ENCODE measurements at places on chromosomes 2 and 18.

DNA sequence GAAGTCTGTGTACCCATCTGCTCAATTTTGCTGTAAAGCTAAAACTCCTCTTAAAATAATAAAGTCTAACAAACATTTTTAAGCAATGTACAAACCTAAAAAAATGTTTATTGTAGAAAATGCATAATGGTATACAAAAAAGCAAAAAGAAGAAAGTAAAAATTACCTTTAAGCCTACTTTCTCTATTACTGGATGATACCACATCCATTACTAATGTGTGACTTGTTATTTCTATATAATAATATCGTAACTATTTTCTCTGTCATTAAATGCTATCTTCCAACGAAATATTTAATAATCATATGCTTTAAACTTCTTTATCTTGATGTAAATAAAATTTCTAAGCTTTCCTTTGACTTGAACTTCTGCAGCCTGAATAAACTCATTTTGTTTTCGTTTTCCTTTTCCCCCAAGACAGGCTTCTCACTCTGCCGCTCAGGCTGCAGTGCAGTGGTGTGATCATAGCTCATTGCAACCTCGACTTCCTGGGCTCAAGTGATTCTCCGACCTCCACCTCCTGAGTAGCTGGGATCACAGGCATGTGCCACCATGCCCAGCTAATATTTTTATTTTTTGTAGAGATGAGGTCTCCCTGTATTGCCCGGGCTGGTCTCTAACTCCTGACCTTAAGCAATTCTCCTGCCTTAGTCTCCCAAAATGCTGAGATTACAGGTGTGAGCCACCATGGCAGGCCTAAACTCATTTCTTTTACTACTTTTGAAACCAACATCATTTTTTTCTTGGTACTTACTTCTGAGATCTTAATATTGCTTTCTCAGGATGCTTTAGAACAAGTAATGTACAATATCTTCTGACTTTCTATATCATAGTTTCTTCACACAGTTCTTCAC lies 18.1 kb upstream of the DNAH7 start:
- DNase-seq, result no peak

DNA sequence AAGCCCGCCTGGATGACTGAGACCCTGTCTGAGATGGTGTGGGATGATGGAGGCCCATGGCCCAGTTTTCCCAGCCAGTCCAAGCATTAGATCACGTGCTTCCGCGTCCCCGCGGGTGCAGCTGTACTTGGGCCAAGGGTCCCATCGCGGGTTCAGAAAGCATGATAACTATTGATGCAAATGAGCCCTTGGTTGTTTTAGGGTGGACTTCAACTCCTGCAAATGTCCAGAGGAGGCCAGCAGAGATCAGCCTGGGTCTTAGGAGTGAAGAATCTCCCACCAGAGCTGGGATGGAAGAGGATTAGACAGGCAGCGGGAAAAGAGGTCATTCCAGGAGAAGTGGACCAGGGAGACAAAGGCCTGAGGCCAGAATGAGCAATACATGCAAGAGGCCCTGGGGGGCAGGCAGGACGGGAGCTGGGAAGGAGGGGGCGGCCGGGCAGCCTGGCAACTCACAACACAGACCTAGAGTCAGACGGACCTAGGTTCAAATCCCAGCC lies 89.9 kb upstream of the TMEM247 start:
- DNase-seq, result no peak

DNA sequence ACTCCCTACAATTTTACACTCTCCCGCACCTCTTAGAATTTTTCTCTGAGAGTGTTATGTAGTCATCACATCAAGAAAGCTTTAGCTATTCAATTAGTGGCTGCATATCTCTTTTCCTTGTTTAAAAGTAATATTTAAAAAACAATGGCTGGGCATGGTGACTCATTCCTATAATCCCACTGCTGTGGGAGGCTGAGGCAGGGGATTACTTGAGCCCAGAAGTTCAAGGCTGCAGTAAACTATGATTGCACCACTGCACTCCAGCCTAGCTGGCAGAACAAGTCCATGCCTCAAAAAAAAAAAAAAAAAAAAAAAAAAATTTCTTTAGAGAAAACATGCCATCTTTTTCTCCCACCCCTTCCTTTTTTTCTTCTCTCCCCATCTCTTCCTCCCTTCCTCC lies 44.3 kb downstream of the AQP4 start:
- DNase-seq, result no peak

- no peak for DNase-seq
Measured at GRCh38 chr2:184425083-184425482, 173.2 kb upstream of the ZNF804A start.

DNA sequence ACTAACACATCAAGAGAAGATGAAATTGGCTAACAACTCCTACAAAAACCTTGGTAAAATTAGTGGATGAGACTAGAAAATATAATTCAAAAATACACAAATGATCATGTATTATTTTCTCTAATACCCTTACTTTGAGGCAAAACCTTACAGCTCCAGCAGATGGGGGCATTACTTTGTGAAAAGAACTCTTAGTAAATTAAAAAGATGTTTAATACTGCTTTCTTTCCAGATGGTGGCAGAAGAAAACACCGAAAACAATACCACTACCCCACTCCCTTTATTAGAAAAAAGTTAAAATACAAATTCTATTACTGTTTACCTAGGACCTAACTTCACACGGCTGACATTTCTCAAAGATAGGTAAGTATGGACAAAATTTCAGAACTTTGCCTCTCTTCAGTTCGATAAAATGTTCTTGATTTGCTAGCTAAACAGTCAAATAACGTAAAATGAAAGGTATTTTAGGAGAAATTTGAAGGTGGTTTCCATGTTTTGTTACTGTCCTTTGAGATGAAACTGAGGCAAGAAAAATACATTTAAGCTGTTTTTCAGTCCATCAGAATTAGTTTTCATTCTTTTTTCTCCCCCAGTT lies 30.6 kb downstream of the ORC4 start:
- no peak for DNase-seq

DNA sequence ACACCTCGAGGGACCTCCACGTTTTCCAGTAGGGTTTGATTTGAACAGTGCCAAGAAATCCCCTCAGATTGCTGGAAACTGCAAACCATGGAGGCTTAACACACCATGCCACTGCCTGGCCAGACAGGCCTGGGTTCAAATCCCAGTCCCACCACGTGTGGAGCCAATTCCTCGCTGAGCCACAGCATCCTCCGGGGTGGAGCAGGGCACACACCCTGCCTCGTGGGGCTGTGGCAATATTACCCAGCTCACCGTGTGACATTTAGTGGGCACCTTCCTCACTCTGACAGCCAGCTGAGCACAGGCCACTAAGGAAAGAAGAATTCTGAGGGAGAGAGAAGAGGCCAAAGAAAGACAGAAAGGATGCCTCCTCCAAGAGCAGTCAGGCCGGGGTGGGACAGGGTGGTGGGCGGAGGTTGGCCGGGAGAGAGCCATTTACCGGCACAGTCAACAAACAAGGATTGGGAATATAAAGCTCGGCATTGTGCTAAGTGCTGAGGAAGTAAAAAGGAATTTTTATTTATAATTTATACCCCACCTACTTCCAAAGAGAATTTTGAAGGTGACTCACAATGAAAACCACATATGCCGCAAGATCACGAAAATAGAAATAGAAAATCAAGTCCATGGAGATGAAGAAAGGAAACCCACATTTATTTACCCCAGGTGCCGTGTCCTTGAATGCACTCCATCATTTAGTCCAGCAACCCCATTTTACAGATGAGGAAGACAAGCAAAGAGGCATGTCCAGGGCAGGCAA lies 111.5 kb downstream of the MCFD2 start:
- DNase-seq, result no peak

GRCh38 chr2:26268213-26268612 lies 23.5 kb downstream of the HADHB start:
- no peak for DNase-seq

- DNase-seq, result no peak
Measured at GRCh38 chr2:157559461-157559860, 69.2 kb downstream of the ACVR1C start.
